ENCODE measurements at places on chromosomes 4 and X.

- no peak for DNase-seq
Measured at GRCh38 chr4:128565054-128565453, 244.4 kb upstream of the JADE1 start.

DNA sequence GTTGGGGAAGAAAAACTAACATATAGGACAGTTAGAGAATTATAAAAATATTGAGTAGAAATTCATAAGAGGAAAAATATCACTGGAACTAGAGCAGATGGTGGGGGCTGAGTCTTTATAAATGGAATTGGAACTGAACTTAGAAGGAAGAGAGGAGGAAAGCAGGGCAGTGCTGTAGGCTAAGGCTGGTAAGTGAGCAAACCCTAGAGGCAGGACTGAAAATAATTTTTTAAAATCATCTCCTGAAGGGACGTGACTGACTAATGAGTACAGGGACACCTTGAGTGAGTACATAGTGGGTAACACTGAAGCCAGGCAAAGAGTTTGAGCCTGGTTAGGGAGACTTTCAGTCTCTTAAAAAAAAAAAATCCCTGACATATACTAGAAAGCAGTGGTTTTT is 63.3 kb downstream of the GALNT7 start:
- DNase-seq: no peak

DNA sequence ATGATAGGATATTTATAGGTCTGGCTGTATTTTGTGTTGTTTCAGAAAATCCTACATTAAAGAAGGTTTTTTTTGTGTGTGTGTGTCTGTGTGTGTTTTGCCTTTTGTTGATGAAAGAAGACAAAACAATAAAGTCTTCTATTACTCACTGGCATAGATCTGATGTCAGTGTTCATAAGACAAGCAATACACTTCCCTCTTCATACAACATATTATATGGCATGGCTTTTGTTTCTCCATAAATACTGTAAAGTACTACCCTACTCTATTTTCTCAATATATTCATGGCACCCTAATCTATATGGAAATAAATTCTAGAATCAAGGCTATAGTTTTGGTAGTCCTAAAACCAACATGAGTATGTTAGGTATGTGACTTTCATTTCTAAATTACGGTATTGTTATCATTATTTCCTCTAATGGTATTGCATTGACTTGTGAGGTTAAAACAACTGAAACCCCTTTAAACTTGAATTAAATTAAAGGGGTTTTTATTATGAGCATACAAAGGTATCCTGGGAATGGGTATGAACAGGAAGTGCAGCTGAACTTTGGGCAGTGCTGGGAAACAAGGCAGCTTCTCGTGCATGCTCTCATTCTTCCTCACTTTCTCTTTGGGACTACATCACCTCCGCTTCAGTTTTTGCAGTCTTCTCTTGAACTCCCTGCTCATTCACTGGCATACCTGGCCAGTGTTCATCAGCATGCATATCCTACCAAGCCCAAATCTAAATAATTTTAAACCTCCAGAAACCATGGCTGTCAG is 70.5 kb upstream of the PRSS48 start:
- no peak for DNase-seq

- DNase-seq: no peak
Measured at GRCh38 chrX:19958552-19959486, 32.0 kb downstream of the BCLAF3 start.

- no peak for DNase-seq
Measured at GRCh38 chrX:23331701-23332100, 2.9 kb upstream of the PTCHD1 start.

DNA sequence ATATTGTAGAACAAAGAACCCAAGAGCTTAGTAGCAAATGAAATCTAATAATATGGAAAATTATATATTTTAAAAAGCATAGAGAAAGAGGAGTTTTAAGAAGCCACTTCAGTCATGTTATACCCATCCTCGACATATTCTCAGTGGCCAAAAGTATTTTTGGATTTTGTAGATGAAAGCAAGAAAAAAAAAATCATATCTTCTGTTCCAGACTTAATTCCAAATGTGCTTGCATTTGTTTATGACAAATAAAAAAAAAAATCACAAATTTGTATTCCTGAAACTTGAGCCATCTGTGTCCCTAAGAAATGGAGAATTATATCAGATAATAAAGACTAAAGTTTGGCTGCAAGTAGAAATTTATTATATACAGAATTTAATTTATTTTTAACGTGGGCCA is 1482.4 kb upstream of the PABPC4L start:
- DNase-seq: no peak

- DNase-seq: no peak
Measured at GRCh38 chr4:172986114-172986513, 182.5 kb upstream of the GALNT7 start.

GRCh38 chr4:173237152-173237551 is 68.5 kb downstream of the GALNT7 start:
- DNase-seq: no peak

GRCh38 chrX:17654116-17654515 is 83.2 kb upstream of the SCML1 start:
- no peak for DNase-seq

DNA sequence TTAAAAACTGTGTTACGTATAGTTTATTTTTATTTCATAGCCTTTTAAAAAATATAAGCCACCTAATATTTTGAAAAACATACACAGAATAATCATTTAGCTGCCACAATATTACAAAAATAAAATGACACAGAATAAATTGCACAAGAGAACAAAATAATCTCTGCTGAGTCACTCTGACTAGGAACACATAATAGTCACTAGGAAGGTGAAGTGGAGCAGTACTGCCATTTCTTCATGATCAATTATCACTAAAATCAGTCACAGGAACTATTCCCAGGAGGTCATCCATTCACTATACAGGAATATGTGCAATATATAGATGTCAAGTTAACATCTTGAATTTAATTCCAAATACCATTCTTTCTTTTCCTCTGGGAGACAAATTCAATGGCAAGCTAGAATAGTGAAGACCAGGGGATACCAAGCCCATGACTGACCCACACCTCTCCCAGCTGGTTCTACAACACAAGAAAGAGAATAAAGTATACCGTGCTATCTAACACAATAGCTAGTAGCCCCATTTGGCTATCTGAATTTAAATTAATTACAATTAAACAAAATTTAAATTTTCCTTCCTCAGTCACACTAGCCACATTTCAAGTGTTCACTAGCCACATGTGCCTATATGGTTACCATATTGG is 5.9 kb downstream of the SMIM43 start:
- no peak for DNase-seq

GRCh38 chrX:42496239-42496638 is 281.7 kb downstream of the PPP1R2C start:
- DNase-seq: no peak

DNA sequence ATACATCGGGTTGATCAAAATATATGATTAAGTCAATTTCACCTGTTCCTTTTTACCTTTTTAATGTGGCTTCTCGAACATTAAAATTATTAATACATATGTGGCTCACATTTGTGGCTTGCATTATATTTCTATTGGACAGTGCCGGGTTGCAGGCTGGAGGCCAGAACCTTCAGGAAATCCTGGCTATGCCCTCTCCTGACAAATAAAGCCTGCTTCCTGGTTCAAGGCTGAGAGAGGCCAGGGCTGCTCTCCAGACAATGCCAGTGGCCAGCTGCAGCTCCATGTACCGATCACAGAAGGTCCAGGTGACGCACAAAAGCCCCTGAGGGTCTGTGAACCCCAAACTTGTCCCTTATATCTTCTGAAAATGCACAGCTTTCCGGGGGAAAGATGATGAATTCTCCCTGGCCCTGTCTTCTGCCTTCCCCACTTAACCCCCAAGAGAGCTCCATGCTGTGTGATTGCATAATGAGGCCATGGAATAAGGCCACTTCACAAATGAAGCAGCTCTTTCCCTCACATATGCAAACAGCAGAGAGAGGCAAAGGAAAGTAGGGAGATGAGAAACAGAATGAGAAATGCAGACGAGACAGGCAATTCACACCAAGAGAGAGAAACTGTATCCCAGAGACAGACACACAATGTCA is 241.2 kb downstream of the BCOR start:
- DNase-seq: no peak

DNA sequence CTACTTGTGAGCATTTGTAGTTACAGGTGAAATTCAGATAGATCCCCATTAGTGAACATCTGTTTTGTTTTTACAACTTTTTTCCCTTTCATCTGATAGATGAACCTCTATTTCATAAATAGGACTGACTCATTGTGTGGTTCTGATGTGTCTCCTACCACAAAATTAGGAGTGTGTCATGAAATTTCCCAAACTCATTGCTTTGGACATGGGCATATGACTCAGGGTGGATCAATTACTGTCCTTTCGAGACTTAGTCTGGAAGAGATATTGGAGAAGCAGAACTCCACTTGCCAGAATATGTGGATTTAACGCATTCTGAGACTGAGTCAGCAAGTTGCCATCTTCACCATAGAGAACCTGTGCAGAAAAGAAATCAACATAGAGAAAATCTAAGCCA is 53.5 kb upstream of the PCDH10 start:
- no peak for DNase-seq

- DNase-seq: no peak
Measured at GRCh38 chrX:98405376-98405775, 1521.7 kb downstream of the RPA4 start.

DNA sequence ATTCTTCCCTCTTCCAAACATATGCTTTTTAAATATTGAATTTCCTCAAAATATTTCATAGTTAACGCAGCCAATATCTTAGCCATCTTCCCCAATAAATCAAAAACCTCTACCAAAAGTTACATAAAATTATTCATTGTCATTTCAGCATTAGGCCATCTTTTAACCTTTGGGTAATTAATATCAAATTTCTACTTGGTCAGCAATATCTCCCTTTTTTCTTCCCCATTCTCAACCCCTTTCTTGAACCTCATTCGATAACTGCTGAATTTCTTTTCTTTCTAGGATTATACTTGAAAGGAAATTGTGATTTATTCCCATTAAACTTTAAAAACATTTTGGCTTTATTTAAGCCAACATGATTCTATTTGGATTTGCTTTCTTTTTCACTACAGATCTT is 65.0 kb downstream of the RAP1GDS1 start:
- no peak for DNase-seq

- no peak for DNase-seq
Measured at GRCh38 chr4:131113273-131113672, 2017.3 kb downstream of the C4orf33 start.

- DNase-seq: no peak
Measured at GRCh38 chr4:4852591-4853362, 6.7 kb upstream of the MSX1 start.

DNA sequence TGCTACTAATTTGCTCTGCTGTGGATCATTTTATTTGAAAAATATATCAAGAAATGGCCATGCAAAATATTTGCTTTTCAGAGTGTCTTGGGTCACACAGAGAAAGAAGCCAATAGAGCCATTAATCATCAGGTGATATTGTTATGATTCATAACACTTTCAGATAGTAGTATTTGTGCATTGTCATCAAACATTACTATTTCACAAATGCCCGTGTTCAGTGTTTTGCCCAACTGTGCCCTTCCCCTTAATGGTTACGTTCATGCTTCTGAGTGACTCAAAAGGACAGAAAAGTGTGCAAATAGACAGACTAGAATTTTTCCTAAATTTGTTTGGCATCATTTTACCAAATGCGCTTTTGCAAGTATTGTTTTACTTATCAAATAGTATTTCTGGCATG is 46.5 kb downstream of the PHOX2B start:
- no peak for DNase-seq

DNA sequence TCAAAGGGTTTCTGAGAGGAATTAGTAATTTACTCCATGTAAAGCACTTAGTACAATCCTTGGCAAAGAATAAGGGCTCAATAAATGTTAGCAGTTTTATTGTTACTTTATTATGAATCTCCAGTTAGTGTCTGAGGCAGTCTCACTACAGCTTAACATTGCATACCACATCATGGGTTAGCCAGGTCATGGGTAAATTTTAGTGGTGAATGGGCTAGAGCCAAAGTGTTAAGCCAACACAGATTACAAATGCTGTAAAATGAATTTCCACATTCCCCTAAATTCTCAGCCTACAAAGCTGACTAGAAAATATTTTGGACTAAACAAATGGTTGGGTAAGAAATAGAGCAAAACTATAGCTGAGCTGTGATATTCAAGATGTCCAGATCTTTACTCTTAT is 72.4 kb downstream of the NRK start:
- no peak for DNase-seq

DNA sequence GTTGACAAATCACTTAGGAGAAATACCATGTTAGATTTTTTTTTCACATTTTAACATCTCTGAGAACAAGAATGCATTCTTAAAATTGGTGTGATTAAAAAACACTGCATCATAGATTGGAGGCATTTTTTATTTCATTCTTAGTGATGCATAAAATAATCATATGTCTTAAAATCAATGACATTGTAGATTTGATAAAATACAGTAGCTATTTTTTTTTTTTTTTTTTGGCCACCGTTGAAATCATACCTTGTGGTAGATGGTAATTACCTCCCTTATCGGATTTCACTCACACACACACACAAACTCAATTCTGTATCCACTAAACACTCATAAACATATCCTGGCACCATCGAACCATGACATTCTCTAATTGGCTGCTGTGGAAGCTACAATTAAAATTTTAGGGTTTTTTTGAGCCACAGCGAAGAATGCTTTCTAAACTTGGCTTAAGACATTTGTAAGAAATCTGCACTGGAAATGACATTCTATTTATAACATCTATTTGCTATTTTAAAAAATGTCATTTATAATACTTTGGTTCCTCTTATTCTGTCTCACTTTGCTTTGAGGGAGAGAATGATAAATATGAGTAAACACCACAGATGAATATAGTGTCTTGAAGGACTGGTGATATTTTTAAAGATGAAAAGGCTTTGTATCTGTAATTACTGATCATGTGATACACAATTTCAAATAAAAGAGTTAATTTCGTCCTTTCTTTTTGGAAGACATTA is 60.1 kb downstream of the CCSER1 start:
- no peak for DNase-seq

DNA sequence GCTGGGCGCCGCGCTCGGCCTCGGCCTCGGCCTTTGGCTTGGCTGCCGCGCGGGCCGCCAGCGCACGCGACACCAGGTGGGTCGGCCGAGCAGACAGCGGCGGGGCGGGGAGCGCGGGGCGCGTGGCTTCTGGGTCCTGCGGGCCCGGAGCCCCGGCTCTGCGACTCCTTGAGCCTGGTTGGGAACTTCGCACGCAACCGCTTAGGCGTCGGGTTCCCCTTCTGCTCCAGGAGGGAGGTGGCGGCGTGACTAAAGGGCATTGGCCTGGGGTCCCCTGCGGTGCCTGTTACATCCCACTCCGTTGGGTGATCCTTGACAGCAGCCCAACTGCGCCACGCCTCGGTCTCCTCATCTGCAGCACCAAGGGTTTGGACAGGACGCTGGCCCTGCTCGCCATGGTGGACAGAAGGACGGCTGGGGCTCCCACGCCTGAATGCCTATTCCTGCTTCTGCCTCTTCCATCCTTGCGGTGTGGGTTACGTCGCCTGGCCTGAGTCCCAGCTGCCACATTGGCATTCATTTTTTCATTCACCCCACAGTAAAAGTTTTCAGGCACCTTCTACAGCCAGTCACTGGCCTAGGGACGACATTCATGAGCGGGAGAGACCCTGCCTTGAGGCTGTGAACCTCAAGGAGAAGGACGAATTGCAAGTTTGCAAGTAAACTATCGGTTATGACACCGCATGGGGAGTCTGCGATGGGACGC is 631 bp downstream of the EVC start:
- no peak for DNase-seq

Data from SIG-M5 (cell line).